IMR-90 (cell line): ENCODE measurements at places on chromosomes 5 and 9. TPM values are rescaled to one million over a fixed set of nuclear protein-coding genes. Genes with fewer than 3 reads are reported as not detected.

GRCh38 chr9:130421154-130421801, 23.5 kb upstream of the ASS1 start:
- DNase-seq, result no peak

- DNase-seq, result peak; percentile 77
Measured at GRCh38 chr9:114108016-114108833, 9.1 kb upstream of the KIF12 start.

DNA sequence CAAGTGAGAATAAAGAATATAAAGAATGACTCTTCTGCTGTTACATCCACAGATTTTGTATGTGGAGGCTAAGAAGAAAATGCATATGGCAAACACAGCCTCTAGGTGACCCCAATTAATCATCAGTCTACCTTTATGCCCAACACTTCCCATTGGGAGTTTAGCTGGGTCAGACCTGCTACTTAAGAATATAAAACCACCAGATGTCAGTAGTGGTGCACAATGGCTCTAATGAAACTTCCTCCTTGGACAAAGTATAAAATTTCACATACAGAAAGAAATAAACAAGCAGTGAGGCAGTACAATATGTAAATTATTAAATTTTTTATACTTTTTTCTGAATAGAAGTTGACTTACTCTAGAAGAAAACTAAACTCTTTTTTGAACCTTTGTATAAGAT, 539.9 kb downstream of the BRINP1 start:
- no peak for DNase-seq

- no peak for DNase-seq
Measured at GRCh38 chr5:78377718-78378105, 17.3 kb downstream of the SCAMP1 start.

TRIM52 gene
- total RNA-seq, result 2.3 and 3.9 TPM in 2 replicates

DNA sequence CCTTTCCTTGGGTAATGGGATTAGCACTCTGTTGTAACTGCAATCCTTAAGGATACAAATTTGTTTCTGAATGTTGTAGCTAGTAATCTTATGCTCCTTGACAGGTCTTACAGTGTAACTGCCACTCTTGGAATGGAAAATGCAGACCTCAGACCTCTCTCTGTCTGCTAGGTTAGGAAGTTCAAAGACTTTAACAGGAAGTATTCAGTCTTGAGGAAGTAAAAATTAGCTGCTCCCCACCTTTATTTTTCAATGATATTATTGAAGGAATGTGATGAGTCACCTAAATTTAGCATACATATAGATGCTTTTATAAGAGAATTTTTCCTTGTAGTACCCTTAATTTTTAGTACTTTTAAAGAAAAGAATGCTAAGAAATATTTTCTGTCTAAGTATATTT, 71.5 kb downstream of the PAM start:
- DNase-seq, result no peak
